Right kidney (tissue), 9 donors: ENCODE measurements at places on chromosomes 1 and 21.

DNA sequence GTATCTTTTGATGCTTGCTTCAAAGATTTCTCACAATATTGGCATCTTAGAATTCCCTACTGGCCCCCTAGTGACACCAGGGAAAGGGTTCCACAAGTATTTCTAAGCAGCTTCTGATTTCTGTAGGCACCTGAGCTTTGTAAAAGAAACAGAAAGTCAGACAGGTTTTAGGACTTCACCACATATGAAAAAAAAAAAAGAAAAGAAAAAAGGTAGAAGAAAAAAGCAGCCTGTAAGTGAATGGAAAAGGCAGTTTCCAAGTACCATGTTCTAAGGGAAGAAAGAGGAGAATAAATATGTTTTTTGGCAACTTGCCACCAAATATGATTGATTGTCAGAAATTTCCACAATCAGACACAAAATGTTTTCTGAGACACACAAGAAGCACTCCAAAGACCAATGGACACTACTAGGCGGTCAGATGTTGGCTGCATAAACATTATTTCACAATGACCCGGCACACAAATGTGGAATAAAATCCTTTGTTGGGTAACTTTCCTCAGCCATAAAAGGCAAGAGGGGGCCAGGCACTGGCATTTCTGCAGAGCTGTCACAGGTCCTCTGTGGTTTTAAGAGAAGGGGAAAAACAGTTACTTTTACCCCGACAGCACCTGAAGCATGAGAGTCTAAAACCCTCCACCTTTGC lies 12.7 kb upstream of the CPLANE2 start:
- no peak for DNase-seq

DNA sequence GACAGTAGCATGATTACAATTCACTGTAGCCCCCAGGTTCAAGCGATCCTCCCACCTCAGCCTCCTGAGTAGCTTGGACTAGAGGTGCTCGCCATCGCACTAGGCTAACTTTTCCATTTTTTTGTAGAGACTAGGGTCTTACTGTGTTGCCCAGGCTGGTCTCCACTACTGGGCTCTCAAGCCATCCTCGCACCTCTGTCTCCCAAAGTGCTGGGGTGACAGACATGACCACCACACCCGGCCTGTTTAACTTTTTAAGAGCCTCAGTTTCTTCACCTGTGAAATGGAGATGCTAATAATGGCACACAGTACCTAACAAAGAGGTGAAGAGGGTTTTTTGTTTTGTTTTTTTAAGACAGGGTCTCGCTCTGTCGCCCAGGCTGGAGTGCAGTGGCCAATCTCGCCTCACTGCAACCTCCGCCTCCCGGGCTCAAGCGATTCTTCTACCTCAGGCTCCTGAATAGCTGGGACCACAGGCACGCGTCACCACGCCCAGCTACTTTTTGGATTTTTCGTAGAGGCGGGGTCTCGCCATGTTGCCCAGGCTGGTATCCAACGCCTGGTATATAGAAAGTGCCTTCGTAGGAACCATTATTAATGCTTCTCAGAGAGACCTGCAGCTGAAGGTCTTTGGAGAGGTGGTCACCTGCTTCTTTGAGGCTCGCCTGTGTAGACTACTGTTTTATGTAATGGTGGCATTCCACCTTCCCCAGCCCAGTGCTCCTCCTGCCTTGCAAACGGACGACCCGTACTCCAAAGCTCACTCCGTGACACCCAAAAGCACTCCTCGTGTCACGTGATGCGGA lies 567 bp downstream of the PMVK start:
- DNase-seq = no peak

DNA sequence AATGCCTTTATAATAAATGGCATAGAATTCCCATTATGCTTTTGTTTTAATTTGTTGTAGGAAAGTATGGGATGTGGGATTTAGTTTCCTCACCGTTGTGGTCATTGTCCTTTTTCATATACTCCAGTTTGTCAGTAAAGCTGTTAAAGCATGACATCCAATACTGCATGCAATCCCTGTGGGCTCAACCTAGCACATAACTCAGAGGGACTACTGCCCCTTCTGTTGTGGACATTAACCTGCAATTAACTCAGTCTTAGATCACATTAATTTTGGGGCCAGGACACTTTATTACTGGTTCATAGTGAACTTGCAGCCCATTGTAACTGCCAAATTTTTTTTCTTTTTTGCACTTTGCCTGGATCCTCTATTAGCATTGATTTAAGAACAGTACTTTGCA lies 112.5 kb downstream of the DNM3 start:
- DNase-seq = no peak

DNA sequence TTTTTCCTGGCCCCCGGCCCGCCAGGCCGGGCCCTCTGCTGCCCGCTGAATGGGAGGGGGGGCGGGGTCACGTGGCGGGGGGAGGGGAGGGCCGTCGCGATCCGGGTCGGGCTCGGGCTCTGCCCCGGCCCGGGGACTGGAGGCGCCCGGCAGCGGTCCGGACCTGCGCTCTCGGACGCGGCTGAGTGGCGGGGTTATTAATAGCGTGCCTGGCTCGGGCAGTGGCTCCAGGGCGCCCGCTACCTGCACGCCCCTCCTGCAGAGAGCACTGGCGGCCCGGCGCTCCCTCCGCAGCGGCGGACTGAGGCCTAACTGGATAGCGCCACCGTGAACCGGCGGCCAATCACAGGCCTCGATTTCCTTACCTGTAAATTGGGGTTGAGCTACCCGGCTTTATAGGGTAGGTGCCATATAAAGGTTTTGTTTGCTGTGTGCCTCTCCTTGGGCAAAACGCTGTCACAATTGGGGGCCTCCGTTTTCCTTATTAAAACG lies 28.1 kb downstream of the AHDC1 start:
- peak; percentile 63 for DNase-seq

- no peak for DNase-seq
Measured at GRCh38 chr1:239718571-239718970, 332.2 kb downstream of the CHRM3 start.

DNA sequence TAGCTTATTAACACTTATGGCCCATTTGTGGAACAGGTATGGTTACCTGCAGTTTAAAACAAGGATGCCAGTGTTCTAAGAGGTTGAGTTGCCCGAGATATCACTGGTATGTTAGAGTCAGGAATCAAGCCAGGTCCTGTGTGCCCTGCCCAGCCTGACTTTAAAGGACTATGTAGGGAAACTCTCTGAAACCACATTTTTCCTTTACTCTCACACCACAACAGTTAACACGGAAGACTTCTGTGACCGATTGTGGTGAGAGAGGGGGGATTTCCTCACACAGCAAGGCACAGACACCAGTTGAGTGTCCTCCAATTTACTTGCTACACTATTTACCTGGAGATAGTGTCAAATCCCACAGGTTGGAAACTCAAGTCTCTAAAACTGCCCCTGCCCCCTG lies 47.8 kb downstream of the UCK2 start:
- no peak for DNase-seq

GRCh38 chr1:43372172-43372571 lies 4.4 kb upstream of the ELOVL1 start:
- DNase-seq = no peak
